ENCODE measurements at places on chromosomes 2 and 18. TPM values are rescaled to one million over a fixed set of nuclear protein-coding genes. Genes with fewer than 3 reads are reported as not detected.

GRCh38 chr2:71452565-71452964 lies 796 bp upstream of the DYSF start:
- no peaks in the 10 kb centered on the region for H3K36me3 ChIP-seq
- no peak overlapping the region for H3K4me3 ChIP-seq
- H3K4me1 ChIP-seq, result peaks cover 47% of the 10 kb centered on the region
- H3K27ac ChIP-seq, result no peak overlapping the region

DNA sequence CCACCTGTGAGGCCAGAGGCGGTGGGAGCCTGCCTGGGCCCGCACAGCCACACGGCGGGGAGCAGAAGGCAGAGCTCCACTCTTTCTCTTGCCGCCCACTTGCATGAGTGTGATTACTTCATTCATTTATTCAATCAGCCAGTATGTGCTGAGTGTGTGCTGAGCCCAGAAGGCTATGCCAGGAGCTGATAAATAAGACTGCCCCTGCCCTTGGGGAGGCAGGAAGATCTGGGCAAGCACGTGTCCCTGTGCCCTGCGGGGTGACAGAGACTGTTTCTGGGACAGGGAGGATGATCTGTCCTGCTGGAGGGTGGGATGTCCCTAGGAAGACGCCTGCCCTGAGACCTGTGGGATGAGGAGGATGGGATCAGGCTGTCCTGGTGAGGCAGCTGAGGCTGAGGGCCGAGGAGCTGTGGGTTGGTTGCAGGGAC lies 250.8 kb downstream of the DYSF start:
- H3K27me3 ChIP-seq, result no peaks in the 10 kb centered on the region
- H3K36me3 ChIP-seq, result no peaks in the 10 kb centered on the region
- no peak overlapping the region for H3K4me3 ChIP-seq
- no peaks in the 10 kb centered on the region for H3K4me1 ChIP-seq
- DNase-seq, result no peak

- H3K27me3 ChIP-seq, result no peaks in the 10 kb centered on the region
- DNase-seq, result no peak
- H3K36me3 ChIP-seq, result no peaks in the 10 kb centered on the region
- no peak overlapping the region for H3K27ac ChIP-seq
- H3K4me3 ChIP-seq, result no peak overlapping the region
Observed at GRCh38 chr2:16331772-16332171, 333.9 kb downstream of the CYRIA start.

The SLC38A11 gene
- not detected for polyA plus RNA-seq

DNA sequence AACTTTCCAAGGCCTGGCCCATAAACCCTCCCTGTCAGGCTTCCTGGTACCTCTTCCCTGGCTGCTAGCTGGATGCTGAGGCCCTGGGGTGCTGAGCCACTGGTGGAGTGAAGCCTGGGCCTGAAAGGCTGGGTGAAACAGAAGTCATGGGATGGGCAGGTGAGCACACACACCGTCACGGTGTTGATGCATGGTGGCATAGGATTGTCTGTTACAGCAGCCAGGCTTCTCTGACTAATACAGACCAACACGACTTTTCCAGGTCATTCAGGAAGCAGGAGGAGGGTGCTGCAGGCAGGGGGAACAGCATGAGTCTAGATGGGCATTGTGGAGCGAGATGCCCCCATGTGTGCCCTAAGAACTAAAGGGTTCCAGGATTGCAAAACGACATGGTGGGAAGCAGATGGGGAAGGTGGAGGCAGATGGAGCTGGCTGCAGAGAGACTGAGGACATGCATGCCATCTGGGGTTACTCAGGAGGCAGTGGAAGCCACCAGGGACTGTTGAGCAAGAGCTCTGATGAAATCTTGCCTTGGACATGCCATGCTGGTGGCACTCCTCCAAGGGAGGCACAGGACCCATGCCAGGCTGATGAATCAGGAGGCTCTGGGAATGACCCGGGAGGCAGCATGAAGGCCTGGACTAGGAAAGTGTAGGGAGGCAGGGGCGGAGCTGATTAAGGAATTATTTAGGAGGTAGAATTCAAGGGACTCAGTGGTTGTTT lies 480.9 kb downstream of the TSN start:
- H3K27ac ChIP-seq, result no peak overlapping the region
- H3K36me3 ChIP-seq, result no peaks in the 10 kb centered on the region
- no peaks in the 10 kb centered on the region for H3K4me1 ChIP-seq
- H3K4me3 ChIP-seq, result no peak overlapping the region

The NYAP2 gene
- not detected for polyA plus RNA-seq

GRCh38 chr2:52141076-52141475 lies 1109.1 kb upstream of the NRXN1 start:
- H3K27me3 ChIP-seq, result no peaks in the 10 kb centered on the region
- DNase-seq, result no peak
- H3K4me3 ChIP-seq, result no peak overlapping the region
- H3K4me1 ChIP-seq, result no peaks in the 10 kb centered on the region
- no peak overlapping the region for H3K27ac ChIP-seq

- no peaks in the 10 kb centered on the region for H3K27me3 ChIP-seq
- no peaks in the 10 kb centered on the region for H3K36me3 ChIP-seq
- no peak overlapping the region for H3K4me3 ChIP-seq
- no peak for DNase-seq
Observed at GRCh38 chr2:72800492-72800891, 25.3 kb downstream of the EXOC6B start.

DNA sequence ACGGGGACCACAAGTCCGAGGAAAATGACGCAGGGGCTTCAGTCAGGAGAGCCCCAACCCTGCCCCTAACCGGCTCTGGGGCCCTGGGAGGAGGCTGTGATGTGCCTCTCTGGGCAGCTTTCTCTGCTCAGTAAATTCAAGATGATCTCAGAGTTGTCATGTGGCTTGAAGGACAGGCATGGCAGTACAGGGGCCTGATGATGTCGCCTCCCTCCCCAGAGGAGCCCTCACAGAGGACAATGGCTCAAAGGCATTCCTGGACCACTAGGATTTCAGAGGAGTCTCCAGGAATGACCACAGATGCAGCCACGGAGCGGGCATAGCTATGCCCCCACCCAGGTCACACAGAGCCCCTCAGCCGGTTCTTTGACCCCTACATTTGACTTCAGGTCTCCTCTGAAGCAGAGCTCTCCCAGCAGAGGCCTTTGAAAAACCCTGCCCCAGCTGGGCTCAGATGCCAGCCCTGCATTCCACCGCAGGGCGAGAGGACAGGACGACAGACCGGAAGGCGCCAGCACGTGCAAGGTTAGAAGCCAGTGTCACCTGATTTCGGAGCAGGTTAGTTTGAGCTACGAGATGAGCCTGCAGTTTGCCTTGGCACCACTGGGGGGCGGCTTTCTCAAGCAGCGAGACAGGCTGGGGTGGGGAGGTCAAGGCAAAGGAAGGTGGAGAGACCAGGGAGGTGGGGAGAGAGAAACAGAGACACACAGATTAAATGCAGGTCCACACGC lies 39.2 kb downstream of the BIN1 start:
- H3K27ac ChIP-seq, result no peak overlapping the region
- H3K4me1 ChIP-seq, result peaks cover 30% of the 10 kb centered on the region
- peak; percentile 55 for DNase-seq
- no peaks in the 10 kb centered on the region for H3K36me3 ChIP-seq
- no peak overlapping the region for H3K4me3 ChIP-seq
- no peaks in the 10 kb centered on the region for H3K27me3 ChIP-seq

DNA sequence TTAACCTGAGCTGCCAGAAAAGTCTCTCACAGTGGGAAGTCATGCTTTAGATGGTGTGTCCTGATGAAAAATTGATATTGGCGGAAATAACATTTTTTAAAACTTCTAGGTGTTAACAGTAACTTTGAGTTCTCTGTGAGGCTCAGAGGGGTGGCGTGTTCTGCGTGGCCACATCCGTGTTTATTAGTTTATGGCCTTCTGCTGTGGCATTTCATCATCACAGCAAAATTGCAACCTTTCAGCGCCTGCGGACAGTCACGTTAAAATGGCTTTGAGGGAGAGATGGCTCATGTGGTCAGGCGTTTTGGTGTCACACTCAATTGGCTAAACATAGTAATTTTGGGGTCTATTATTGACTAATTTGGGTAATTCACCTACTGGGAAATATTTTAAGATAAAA lies 42.4 kb downstream of the KLHL29 start:
- H3K36me3 ChIP-seq, result no peaks in the 10 kb centered on the region
- H3K27me3 ChIP-seq, result no peaks in the 10 kb centered on the region
- H3K4me3 ChIP-seq, result no peak overlapping the region
- no peak overlapping the region for H3K27ac ChIP-seq

DNA sequence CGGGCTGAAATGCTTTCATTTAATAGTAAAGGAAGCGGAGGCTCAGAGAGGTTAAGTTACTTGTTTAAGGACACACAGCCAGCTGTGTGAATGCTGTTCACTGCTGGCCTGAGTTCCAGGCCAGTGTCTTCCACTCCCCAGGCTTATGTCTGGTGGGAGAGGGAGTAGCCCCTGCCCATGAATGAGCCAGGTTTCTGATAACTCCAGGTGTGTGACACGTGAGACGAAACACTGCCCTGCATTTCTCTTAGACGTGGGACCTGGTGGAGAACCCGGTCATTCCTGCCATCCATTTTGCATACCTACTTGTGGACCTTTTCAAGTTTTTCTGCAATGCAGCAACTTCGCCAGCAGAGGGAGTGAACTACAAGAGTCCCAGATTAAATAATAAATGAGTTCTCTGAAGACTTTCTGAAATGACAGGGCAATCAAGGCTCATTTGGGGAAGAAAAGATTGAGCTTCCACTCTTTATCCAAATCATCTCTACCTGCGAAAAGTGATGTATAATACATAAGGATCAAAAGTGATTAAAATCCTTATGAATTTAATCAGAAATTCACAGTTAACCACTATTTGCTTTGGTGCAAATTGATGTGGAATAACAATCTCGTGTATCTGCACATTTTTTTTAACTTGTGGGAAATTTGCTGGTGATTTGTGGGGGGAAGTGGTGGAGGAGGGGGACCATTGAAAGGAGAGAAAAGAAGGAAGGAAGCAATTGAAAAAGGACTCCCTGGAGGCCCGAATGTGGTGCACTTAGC lies 79.4 kb upstream of the ASB18 start:
- peak; percentile 65 for DNase-seq
- no peaks in the 10 kb centered on the region for H3K36me3 ChIP-seq
- H3K4me3 ChIP-seq, result no peak overlapping the region
- H3K27ac ChIP-seq, result no peak overlapping the region
- no peaks in the 10 kb centered on the region for H3K4me1 ChIP-seq
- H3K27me3 ChIP-seq, result no peaks in the 10 kb centered on the region

DNA sequence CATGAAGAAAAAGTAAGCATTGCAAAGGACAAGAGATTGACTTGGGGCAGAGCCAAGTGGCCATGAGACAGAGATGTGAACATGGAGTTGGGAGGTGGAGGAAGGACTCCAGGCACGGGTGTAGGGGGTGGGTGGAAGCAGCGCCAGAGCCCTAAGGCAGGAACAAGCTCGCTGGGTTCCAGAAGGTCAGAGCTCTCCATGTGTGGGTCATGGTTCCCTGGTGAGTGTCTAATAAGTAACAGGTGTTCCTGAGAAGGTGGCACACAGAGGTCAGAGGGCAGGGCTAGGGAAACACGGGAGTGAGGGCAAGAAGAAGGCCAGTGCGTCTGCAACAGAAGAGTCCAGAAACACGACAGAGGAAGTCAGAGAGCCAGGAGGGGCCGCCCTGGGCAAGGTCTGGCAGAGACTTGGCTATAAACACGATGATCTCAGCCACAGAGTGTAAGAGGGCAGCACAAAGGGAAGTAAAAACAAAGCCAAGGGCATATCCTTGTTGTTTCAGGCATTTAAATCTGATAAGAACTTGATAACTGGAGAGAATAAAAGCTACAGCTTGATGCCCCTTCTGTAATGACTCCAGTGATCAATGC lies 260.8 kb downstream of the TGIF1 start:
- no peak overlapping the region for H3K4me3 ChIP-seq
- H3K36me3 ChIP-seq, result no peaks in the 10 kb centered on the region
- peak overlapping the region; percentile 90 for H3K27ac ChIP-seq
- peaks cover 27% of the 10 kb centered on the region for H3K4me1 ChIP-seq
- peak; percentile 96 for DNase-seq

GRCh38 chr2:169173876-169174275 lies 104.5 kb downstream of the DHRS9 start:
- no peak overlapping the region for H3K4me3 ChIP-seq
- H3K27ac ChIP-seq, result no peak overlapping the region
- no peaks in the 10 kb centered on the region for H3K4me1 ChIP-seq
- H3K27me3 ChIP-seq, result peaks cover 8% of the 10 kb centered on the region

GRCh38 chr2:55062754-55063153 lies 12.5 kb upstream of the RTN4 start:
- no peak overlapping the region for H3K27ac ChIP-seq
- H3K4me1 ChIP-seq, result no peaks in the 10 kb centered on the region
- H3K4me3 ChIP-seq, result no peak overlapping the region
- H3K27me3 ChIP-seq, result no peaks in the 10 kb centered on the region

The RAB6D gene
- polyA plus RNA-seq, result 0.01 TPM

The IKZF2 gene
- polyA plus RNA-seq, result 0.08 TPM

The RIT2 gene
- not detected for polyA plus RNA-seq

The SIX2 gene
- 0.45 TPM for polyA plus RNA-seq
